ENCODE measurements at places on chromosomes 1 and 21.

DNA sequence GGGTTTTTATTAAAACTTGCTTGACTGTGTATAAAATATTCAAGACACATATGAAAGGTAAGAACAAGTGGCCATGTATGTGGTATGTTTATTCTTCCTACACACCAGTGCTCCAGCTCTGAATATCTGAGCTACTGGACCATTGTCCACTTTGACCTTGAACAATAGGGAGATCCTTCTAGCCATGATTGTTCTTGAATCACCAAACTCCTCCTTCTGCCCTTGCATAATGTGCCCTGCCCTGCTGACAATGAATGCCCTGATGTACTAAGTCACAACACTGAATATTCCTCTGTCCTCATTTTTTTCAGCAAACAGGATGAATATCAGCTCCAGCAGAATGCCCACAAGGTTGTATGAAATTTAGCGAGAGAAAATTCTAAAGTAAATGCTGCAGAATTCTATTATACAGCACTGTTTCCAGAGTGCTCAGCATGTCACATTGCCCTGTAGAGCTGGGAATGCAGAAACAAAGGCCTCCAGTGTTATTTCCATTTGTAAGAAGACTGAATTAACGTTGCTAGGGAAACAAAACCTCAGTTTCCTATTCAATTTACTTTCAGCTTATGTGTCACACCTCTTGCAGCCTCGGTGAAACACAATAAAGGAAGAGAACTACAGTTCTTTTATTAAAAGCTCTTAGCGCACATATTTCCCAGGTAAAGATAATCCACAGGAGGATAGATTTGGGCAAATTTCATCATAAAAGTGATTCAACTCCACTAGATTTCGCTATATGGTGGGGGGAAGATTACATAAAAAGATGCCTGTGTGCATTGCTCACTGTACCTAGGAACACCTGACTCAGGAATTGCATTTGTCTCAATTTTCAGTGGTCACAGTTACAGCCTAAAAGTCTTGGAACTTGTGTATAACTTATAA, 187.4 kb upstream of the ATP1B1 start:
- DNase-seq, result no peak

GRCh38 chr21:40852563-40852962, 5.6 kb upstream of the DSCAM start:
- DNase-seq, result no peak

- no peak for DNase-seq
These were observed 11.9 kb downstream of the MX2 start for GRCh38 chr21:41373763-41374162.

DNA sequence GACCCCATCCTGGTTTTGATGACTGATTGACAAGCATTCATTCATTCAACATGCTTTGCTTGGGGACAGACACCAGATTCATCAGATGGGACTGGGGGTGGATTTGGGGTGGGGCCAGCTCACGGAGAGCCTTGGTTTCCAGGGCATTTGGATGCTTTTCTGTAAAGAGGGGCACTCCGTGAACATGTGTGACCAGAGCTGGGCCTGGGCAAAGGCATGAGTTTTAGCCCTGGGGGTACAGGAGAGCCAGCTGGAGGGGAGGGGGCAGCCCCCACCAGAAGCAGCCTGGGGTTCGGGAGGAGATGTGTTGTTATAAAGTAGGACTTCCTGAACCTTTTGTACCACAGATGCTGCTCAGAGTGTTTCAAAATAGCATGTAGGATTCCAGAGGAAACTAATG, 99.7 kb downstream of the RIPK4 start:
- DNase-seq, result no peak

- no peak for DNase-seq
These were observed 7.3 kb downstream of the SYNC start for GRCh38 chr1:32695098-32695904.

GRCh38 chr1:166999075-166999474, 10.0 kb downstream of the MAEL start:
- no peak for DNase-seq

GRCh38 chr1:217244971-217245370, 385.9 kb downstream of the GPATCH2 start:
- no peak for DNase-seq

- DNase-seq, result no peak
These were observed 1.7 kb downstream of the NECAP2 start for GRCh38 chr1:16442265-16442664.

DNA sequence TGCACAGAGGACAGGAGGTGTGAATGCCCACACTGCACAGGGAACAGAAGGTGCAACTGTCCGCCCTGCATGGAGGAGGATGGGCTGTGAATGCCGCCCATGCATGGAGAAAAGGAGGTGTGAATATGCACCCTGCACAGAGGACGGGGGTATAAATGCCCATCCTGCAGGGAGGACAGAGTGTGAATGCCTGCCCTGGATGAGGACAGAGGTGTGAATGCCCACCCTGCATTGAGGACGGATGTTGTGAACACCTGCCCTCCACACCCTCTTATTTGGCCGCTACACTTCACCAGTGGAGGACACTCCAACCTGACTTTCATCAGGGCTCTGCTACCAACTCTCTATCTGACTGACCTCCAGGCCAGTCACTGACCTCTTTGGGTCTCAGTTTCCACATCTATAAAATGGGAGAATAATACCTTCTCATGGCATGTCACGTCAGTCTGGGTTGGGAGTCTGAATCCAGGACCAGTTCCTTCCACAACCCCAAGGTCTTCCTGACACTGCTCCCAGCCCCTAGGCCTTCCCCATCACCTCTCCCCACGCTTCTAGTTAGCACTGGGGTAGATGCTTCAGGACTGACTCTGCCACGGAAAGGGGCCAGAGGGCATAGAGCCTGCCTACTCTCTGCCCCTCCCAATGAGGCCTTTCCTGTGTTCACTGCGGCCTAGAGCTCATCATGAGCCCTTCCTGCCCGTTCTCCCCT, 28.4 kb downstream of the ZBTB17 start:
- no peak for DNase-seq
